ENCODE measurements at places on chromosomes 5 and 9. TPM values are rescaled to one million over a fixed set of nuclear protein-coding genes. Genes with fewer than 3 reads are reported as not detected.

GRCh38 chr5:122940890-122941289 is 95.5 kb downstream of the SNX24 start:
- peaks cover 41% of the 10 kb centered on the region for H3K4me1 ChIP-seq
- DNase-seq = no peak
- no peaks in the 10 kb centered on the region for H3K27me3 ChIP-seq
- no peak overlapping the region for H3K4me3 ChIP-seq
- H3K27ac ChIP-seq = no peak overlapping the region
- H3K36me3 ChIP-seq = no peaks in the 10 kb centered on the region

GRCh38 chr5:143213231-143213850 is 190.1 kb downstream of the NR3C1 start:
- no peak for DNase-seq
- H3K4me3 ChIP-seq = no peak overlapping the region
- peaks cover 29% of the 10 kb centered on the region for H3K36me3 ChIP-seq
- peak overlapping the region; percentile 75 for H3K27ac ChIP-seq
- H3K27me3 ChIP-seq = no peaks in the 10 kb centered on the region

GRCh38 chr9:113309204-113309813 is 6.1 kb upstream of the RNF183 start:
- no peaks in the 10 kb centered on the region for H3K27me3 ChIP-seq
- no peak overlapping the region for H3K4me3 ChIP-seq
- no peak for DNase-seq
- H3K36me3 ChIP-seq = no peaks in the 10 kb centered on the region
- peak overlapping the region; percentile 78 for H3K27ac ChIP-seq

GRCh38 chr9:133456409-133456808 is 3.4 kb upstream of the CACFD1 start:
- H3K36me3 ChIP-seq = no peaks in the 10 kb centered on the region
- DNase-seq = no peak
- no peaks in the 10 kb centered on the region for H3K27me3 ChIP-seq
- H3K4me1 ChIP-seq = peaks cover 20% of the 10 kb centered on the region

FST gene
- 2.0 TPM for total RNA-seq

SMIM32 gene
- not detected for total RNA-seq

Measured in left ventricle myocardium inferior (tissue), 1 donor.